ENCODE measurements at places on chromosomes 3 and 15.

DNA sequence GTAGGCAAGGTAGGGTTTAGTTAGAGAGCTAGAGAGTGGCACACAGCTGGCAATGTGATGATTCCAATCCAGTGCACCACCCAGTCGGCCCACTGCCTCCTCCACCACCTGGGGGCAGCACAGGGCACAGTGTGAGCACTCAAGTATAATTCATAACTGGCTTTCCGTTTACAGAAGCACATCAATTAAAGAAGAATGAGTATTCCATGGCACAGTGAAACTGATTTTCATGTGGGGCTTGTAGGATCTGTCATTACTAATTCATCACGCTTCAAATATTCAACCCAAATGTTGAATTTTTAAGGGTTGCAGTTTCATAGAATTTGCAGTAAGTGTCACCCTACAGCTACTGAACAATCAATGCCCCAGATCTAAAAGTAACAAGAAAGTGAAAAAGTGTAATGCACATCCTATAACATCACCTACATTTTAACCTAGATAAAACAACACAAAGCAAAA, 149.9 kb downstream of the IGSF11 start:
- DNase-seq, result peak; percentile 86

DNA sequence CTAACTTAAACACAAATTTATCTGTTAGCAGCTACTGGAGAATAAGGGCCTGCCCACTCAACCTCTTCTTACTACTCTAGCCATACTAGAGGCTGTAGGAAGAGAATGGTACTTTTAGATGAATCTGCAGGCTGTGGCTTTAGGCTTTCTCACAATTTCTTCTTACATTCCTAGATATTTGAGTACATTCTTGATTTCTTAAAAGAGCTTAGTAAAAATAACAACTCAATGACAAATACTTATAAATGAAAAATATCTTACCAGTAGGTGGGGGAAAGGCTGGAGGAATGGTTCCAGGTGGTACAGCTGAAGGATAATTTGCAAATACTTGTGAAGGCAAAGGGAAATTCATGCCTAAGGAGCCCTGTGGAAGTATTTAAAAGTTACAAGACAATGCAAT, 92.9 kb upstream of the GK5 start:
- DNase-seq, result no peak

DNA sequence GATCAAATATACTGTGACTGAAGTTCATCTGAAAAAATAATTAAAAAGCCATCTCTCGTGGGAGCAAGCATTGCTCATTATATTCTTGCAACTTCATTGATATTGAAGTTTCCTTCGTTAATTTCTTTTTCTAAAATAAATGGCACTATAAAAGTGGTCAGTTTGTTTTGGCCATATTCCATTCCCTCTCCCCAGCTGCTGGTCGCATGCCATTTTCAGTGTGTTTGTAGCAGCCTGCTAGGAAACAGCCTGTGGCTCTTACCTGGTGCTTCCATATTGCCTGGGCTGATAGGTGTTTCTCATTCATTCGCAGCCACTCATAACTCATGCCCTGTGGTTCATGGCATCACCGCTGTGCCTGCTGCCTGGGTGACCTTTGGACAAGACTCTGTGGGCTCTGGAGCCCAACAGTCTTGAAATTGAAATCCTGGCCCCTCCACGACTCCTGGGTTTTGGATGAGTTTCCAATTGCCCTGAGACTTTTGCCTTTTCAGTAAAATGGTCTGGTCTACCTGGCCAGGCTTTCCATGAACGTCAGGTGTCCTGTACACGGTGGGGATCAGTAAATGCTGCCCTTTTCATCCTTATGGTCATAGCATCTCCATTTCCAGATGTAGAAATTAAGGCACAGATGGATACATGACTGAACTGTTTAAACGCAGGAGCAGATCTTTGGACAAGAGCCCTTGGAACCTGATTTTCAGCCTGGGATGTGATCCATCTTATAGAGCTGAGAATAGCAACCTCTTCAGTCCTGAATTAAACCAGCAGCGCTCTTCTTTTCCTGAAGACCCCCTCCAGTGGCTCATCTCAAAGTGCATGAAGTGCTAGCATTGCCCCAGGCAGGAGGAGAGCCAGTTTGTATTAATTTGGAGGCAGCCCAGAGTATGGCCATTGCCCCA, 69.4 kb downstream of the SLCO3A1 start:
- DNase-seq, result no peak

- DNase-seq, result no peak
Measured at GRCh38 chr3:167605871-167606270, 47.9 kb downstream of the WDR49 start.

- no peak for DNase-seq
Measured at GRCh38 chr3:43969944-43970343, 271.7 kb upstream of the TOPAZ1 start.

- no peak for DNase-seq
Measured at GRCh38 chr15:48282216-48282615, 49.0 kb upstream of the DUT start.

All from upper lobe of right lung (tissue), 1 donor.